ENCODE measurements at places on chromosomes 1 and 21. TPM values are rescaled to one million over a fixed set of nuclear protein-coding genes. Genes with fewer than 3 reads are reported as not detected.

DNA sequence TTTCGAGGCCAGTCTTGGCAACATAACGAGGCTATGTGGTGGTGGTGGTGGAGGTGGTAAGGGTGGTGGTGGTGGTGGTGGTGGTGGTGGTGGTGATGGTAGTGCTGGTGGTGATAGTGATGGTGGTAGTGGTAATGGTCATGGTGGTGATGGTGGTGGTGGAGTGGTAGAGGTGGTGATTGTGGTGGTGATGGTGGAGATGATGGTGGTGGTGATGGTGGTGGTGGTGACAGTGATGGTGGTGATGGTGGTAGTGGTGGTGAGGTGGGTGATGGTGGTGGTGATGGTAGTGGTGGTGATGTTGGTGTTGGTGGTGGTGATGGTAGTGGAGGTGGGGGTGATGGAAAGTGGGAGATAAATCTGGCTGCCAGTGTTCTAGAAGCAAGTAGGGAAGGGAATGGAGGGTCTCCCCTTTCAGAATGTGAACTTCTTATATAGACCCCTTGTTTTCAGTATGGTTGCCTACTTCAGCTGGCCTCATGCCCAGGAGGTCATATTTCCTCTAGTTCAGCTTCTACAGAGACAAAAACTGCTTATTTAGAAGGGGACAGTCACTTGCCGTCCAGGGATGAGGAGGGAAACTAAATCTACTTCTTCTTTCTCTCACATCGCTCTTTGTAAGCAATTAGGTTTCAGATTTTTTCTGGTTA, 27.5 kb downstream of the SH3BGR start:
- H3K4me3 ChIP-seq = no peak overlapping the region
- DNase-seq = no peak
- H3K27ac ChIP-seq = no peak overlapping the region
- H3K27me3 ChIP-seq = peaks cover 5% of the 10 kb centered on the region
- no peaks in the 10 kb centered on the region for H3K36me3 ChIP-seq

DNA sequence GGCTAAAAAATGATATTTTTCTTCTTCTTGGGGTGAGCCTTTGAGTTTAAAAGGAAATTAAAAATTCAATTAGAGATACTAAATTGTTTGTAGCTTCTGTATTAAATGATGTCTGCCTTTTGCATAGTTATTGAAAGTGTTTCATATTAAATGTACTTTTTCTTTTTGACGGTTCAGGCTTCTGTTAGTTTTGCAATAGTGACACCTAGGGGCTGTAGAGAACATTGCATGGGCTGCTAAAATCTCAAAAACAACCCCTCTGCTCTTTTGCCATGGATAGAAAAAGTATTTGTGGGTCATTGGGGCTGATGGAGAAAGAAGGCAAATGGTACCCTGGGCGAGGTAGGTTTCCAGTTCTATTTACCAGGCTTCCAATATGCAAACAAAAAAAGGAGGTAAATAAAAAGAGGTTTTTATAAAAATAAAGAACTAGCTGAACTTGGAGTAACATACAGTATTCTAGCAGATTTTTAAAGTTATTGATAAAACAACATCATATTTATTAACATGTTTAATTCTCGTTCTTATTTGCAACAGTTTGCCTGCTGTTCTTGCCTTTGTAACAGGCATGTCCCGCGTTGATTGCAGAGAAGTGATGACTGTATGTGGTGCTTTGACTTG, 115.4 kb upstream of the HOOK1 start:
- no peak overlapping the region for H3K27ac ChIP-seq
- no peak overlapping the region for H3K4me3 ChIP-seq
- H3K4me1 ChIP-seq = peaks cover 26% of the 10 kb centered on the region
- H3K36me3 ChIP-seq = peaks cover 8% of the 10 kb centered on the region

DNA sequence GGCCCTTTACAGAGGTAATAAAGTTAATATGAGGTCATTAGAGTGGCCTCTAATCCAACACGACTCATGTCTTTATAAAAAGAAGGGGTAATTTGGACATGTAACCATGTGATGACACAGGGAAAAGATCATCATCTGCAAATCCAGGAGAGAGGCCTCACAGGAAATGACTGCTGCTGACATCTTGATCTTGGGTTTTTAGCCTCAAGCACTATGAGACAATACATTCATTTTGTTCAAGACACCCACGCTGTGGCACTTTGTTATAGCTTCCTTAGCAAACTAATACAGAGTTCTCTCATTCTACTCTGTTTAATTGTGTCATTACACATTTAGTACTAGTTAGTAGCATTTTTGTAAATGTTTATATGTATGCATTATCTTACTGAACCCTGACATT, 64.0 kb upstream of the RUNX1 start:
- H3K4me1 ChIP-seq = peaks cover 19% of the 10 kb centered on the region
- H3K4me3 ChIP-seq = no peak overlapping the region
- no peaks in the 10 kb centered on the region for H3K27me3 ChIP-seq
- peak overlapping the region; percentile 44 for H3K27ac ChIP-seq
- peaks cover 20% of the 10 kb centered on the region for H3K36me3 ChIP-seq

PLA2G2A gene
- not detected for total RNA-seq

FCMR gene
- total RNA-seq = 16.7 TPM

CCDC185 gene
- total RNA-seq = not detected

ZNF648 gene
- total RNA-seq = not detected

GSTM1 gene
- total RNA-seq = 112 TPM

TCHHL1 gene
- total RNA-seq = not detected

DNA sequence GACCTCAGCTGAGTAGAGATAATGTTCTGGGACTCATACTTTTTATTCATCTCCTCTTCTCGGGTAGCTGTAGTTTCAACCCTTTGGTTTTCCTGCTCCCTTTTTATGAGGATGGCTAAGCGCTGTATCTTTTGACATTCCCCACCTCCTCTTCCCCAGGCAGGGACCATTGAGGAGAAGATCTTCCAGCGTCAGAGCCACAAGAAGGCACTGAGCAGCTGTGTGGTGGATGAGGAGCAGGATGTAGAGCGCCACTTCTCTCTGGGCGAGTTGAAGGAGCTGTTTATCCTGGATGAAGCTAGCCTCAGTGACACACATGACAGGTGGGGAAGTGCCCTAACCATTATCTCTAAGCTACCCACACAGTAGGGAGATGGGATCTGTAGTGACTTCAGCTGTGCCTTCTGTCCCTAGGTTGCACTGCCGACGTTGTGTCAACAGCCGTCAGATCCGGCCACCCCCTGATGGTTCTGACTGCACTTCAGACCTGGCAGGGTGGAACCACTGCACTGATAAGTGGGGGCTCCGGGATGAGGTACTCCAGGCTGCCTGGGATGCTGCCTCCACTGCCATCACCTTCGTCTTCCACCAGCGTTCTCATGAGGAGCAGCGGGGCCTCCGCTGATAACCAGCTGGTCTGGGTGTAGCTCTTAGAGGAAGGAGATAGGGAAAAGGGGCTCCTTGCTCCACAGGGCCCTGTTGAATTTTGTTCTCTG, 25.6 kb downstream of the LRRC41 start:
- no peaks in the 10 kb centered on the region for H3K27me3 ChIP-seq
- no peak for DNase-seq
- peaks cover 82% of the 10 kb centered on the region for H3K36me3 ChIP-seq

- peaks cover 61% of the 10 kb centered on the region for H3K27me3 ChIP-seq
- H3K27ac ChIP-seq = no peak overlapping the region
- no peaks in the 10 kb centered on the region for H3K36me3 ChIP-seq
- H3K4me3 ChIP-seq = peak overlapping the region; percentile 69
- no peak for DNase-seq
Measured at GRCh38 chr1:156080863-156081179, 1.4 kb downstream of the MEX3A start.

- H3K36me3 ChIP-seq = peaks cover 36% of the 10 kb centered on the region
- DNase-seq = peak; percentile 78
- peaks cover 41% of the 10 kb centered on the region for H3K4me1 ChIP-seq
- no peaks in the 10 kb centered on the region for H3K27me3 ChIP-seq
- peak overlapping the region; percentile 83 for H3K4me3 ChIP-seq
Measured at GRCh38 chr1:11802973-11803885, 2.5 kb downstream of the MTHFR start.

- H3K27me3 ChIP-seq = peaks cover 26% of the 10 kb centered on the region
- H3K4me3 ChIP-seq = no peak overlapping the region
- no peak overlapping the region for H3K27ac ChIP-seq
- no peak for DNase-seq
- H3K36me3 ChIP-seq = no peaks in the 10 kb centered on the region
- no peaks in the 10 kb centered on the region for H3K4me1 ChIP-seq
Measured at GRCh38 chr1:111920221-111921024, 69.0 kb downstream of the KCND3 start.

CFHR2 gene
- not detected for total RNA-seq

TAS1R1 gene
- not detected for total RNA-seq

DNA sequence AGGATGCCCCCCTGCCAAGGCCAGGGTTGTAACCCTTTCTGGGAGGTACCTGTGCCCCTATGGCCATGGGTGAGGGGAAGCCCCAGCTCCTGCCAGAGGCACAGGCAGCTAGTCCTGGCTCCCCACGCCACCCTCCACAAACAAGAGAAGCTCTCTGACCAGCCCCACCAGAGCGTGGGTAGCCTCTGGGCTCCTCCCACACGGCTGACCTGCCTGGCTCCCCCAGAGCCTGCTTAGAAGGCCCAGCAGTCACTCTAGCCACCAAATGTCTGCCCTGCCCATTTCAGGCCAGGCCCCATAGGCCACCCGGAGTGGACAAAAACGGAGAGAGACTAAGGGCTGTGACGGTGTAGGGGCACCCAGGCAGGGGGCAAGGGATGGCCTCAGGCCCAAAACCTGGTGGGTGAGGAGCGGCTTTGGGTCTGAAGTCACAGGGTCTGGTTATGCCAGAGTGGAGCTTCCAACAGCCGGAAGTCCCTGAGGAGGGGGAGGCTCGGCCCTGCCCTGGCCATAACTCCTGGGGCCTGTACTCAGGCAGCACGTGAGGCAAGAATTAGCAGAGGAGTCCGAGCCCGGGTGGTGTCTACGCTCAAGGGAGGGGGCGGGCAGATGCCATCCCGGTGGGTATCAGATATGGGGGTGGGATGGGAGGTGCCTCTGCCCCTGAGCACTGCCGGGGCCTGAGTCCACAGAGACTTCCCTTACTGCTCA, 155.4 kb downstream of the CASZ1 start:
- H3K36me3 ChIP-seq = no peaks in the 10 kb centered on the region
- H3K4me3 ChIP-seq = no peak overlapping the region
- H3K27ac ChIP-seq = no peak overlapping the region

DNA sequence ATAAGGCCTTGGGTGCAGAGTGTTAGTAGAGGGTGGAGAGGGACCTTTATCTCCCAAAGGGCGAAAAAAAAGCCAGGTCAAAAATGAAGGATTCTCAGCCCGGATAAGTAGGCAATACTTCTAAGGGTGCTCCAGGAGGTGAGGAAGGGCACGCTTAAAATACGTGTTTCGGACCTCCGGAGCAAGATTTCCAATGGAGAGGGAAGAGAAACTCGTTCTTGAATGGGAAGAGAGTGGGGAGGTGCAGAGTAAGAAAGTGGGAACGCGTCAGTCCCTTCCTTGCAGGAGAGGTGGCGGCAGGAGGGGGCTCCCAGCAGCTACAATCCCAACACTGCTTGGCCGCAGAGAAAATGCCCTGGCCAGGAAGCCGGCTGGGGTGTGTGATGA, 581 bp downstream of the EFCAB14 start:
- DNase-seq = no peak
- peak overlapping the region; percentile 95 for H3K4me3 ChIP-seq
- H3K36me3 ChIP-seq = peaks cover 44% of the 10 kb centered on the region
- H3K27me3 ChIP-seq = no peaks in the 10 kb centered on the region
- H3K27ac ChIP-seq = peak overlapping the region; percentile 92

HES2 gene
- total RNA-seq = 0.21 TPM

DSCAM gene
- total RNA-seq = not detected

GUCA2B gene
- total RNA-seq = not detected

DNA sequence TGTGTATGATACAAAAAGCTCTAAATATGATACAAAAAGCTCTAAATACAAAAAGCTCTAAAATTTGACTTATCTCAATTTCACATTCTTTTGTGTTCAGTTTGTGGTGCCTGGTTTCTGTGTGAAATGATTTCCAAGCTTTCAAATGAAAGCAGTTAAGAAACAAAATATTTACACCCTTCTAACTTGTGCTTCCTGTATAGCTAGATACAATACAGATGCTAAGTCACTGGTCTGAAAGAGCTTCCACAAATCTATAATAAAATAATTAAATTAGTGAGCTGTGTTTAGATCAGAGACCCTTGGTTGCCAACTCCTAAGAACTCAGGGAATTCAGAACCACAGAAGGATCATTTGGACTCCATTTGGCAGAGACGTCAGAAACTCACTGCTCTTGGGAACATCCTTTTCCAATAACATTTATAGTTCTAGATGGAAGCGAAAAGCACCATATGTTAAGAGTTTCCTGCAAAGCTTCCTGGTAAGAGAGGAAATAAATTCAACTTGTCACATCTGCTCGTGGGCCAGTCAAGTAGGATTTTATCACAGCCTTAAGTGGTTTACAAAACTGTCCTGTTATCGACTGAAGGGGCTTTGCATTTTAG, 1079.1 kb downstream of the ADGRL2 start:
- no peak for DNase-seq
- no peaks in the 10 kb centered on the region for H3K36me3 ChIP-seq
- H3K4me1 ChIP-seq = no peaks in the 10 kb centered on the region
- H3K27ac ChIP-seq = no peak overlapping the region

- H3K4me3 ChIP-seq = no peak overlapping the region
- no peak for DNase-seq
- H3K27ac ChIP-seq = no peak overlapping the region
- no peaks in the 10 kb centered on the region for H3K4me1 ChIP-seq
Measured at GRCh38 chr1:222081859-222082258, 340.0 kb upstream of the DUSP10 start.

DNA sequence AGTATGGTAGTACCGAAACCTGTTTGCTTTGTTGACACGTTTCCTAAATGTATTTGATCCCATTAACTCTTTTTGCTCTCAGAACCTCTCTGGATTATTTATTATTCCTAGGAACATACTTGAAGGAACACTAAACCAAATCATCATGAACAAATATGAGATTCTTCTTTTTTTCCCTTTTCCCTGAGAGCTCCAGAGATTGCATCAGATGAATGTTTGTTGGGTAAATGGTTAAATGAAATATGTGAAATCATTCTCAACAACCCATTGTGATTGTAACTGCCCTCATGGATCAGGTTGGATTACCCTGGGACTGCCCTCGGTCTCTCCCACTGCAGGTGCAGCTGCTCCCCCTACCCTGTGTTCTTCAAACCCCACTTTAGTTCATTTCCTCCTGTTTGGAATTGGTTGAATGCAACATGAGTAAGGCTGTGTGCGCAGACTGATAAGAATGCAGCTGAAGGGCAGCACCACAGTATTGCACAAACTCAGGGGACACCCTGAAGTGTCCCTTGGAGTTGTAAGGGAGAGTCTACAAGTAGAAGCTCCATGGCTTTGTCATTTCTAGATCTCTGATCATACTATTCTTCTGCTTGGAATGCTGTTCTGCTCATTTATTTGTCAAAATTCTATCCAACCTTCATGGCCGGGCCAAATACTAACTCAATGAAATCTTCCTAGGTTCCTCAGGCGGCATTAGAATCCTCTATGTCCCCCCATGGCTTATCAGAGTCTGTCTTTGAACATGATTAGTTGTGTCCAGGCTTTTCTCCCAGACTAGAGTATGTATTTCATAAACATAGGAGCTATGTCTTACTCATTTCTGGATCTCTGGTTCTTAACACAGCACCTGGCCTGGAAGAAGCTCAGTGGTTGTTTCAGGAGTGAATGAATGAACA, 47.1 kb upstream of the NEK2 start:
- H3K27me3 ChIP-seq = peaks cover 17% of the 10 kb centered on the region
- no peak overlapping the region for H3K4me3 ChIP-seq
- no peak overlapping the region for H3K27ac ChIP-seq
- H3K36me3 ChIP-seq = no peaks in the 10 kb centered on the region
- DNase-seq = no peak

GRCh38 chr1:166302989-166303758, 136.4 kb upstream of the FAM78B start:
- no peaks in the 10 kb centered on the region for H3K36me3 ChIP-seq
- H3K27ac ChIP-seq = no peak overlapping the region
- no peaks in the 10 kb centered on the region for H3K27me3 ChIP-seq
- no peaks in the 10 kb centered on the region for H3K4me1 ChIP-seq
- H3K4me3 ChIP-seq = no peak overlapping the region

All from activated T-helper 2 cell treated with anti-CD3 and anti-CD28 coated beads, Interferon-gamma antibody, Interleukin-2, Interleukin-4, amounts not matched to agents 10 μg/mL and 5 μg/mL and 100 μg/mL, durations not matched to agents 14 hours and 24 hours and 36 hours (primary cell).